ENCODE measurements at places on chromosomes 5 and 9. TPM values are rescaled to one million over a fixed set of nuclear protein-coding genes. Genes with fewer than 3 reads are reported as not detected.

RNF183 gene
- total RNA-seq = 0.25 TPM

DNA sequence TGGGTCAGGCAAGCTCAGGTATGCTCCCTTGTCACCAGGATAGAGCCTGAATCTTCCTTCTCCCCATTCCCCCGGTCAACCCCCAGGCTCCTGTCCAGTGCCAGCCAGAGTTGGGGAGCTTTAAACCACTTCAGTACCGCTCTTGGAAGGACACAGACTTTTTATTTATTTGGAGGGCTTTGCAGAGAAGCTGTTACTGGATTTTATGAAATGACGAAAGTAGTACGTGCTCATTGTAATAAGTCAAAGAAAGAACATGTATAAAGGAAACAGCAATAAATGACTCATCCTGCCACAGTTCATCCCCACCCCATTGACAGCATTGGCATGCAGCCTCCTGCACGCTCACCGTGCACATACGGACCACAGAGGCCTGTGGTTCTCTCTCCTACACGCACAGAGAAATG is 230.3 kb downstream of the AUH start:
- no peaks in the 10 kb centered on the region for H3K27me3 ChIP-seq
- H3K36me3 ChIP-seq = no peaks in the 10 kb centered on the region
- no peaks in the 10 kb centered on the region for H3K4me1 ChIP-seq
- DNase-seq = no peak

- H3K27me3 ChIP-seq = no peaks in the 10 kb centered on the region
- no peaks in the 10 kb centered on the region for H3K4me1 ChIP-seq
- H3K4me3 ChIP-seq = no peak overlapping the region
- no peak overlapping the region for H3K27ac ChIP-seq
- no peak for DNase-seq
- no peaks in the 10 kb centered on the region for H3K36me3 ChIP-seq
These were observed 17.2 kb downstream of the IRX4 start for GRCh38 chr5:1865486-1865885.

- peak; percentile 73 for DNase-seq
- peak within 1 kb of the TSS; percentile 70 for H3K4me3 ChIP-seq
- no peaks in the 10 kb centered on the region for H3K4me1 ChIP-seq
- no peaks in the 10 kb centered on the region for H3K27me3 ChIP-seq
- peak within 1 kb of the TSS; percentile 86 for H3K27ac ChIP-seq
- no peaks in the 10 kb centered on the region for H3K36me3 ChIP-seq
These were observed at the start of gene CORO2A for GRCh38 chr9:98192503-98193335. TSS of gene CORO2A (minus strand) at chr9:98192637. CDS start at chr9:98157660, 34,977 bp downstream.

DNA sequence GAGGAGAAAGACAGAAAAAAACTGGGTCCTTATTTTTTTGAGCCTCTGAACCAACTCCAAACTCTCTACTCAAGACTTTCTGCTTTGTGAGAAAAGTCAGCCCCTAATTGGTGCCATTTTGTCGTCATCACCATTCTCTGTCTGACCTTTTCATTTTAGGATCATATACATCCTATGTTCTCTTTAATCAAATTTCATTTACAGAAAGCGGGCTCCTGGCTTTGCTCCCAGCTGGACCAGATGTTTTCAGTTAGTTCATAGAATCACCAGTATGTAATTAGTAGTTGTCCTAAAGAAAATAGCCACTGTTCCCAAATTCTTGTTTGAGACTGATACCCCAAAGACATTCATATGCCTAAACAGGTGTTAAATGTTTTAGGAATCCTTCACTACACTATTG is 28.6 kb upstream of the SLCO4C1 start:
- no peaks in the 10 kb centered on the region for H3K4me1 ChIP-seq
- DNase-seq = peak; percentile 26
- H3K36me3 ChIP-seq = no peaks in the 10 kb centered on the region
- H3K27ac ChIP-seq = no peak overlapping the region
- H3K4me3 ChIP-seq = no peak overlapping the region
- H3K27me3 ChIP-seq = no peaks in the 10 kb centered on the region

DND1 gene
- 0.60 TPM for total RNA-seq

GRCh38 chr9:70079417-70080037 is 35.9 kb downstream of the MAMDC2 start:
- H3K27ac ChIP-seq = no peak overlapping the region
- H3K4me1 ChIP-seq = peaks cover 6% of the 10 kb centered on the region
- no peaks in the 10 kb centered on the region for H3K36me3 ChIP-seq
- peak; percentile 89 for DNase-seq
- no peak overlapping the region for H3K4me3 ChIP-seq
- H3K27me3 ChIP-seq = no peaks in the 10 kb centered on the region

CDH9 gene
- total RNA-seq = not detected

GRCh38 chr5:142683881-142684505 is 1.9 kb downstream of the FGF1 start:
- H3K36me3 ChIP-seq = no peaks in the 10 kb centered on the region
- peaks cover 17% of the 10 kb centered on the region for H3K4me1 ChIP-seq
- no peaks in the 10 kb centered on the region for H3K27me3 ChIP-seq

GRCh38 chr9:134969156-134970045 is 51.7 kb upstream of the FCN1 start:
- no peaks in the 10 kb centered on the region for H3K4me1 ChIP-seq
- H3K27me3 ChIP-seq = no peaks in the 10 kb centered on the region
- DNase-seq = no peak

GRCh38 chr5:51033215-51033614 is 350.0 kb upstream of the ISL1 start:
- H3K27ac ChIP-seq = no peak overlapping the region
- H3K4me1 ChIP-seq = no peaks in the 10 kb centered on the region
- peak; percentile 3 for DNase-seq
- H3K4me3 ChIP-seq = no peak overlapping the region
- no peaks in the 10 kb centered on the region for H3K36me3 ChIP-seq

- no peaks in the 10 kb centered on the region for H3K27me3 ChIP-seq
- peaks cover 33% of the 10 kb centered on the region for H3K4me1 ChIP-seq
- H3K4me3 ChIP-seq = no peak overlapping the region
- no peak for DNase-seq
- H3K36me3 ChIP-seq = no peaks in the 10 kb centered on the region
These were observed 64.3 kb downstream of the RXRA start for GRCh38 chr9:134390537-134390936.

FGF10 gene
- 7.8 TPM for total RNA-seq

TAF11L9 gene
- total RNA-seq = not detected

PRLR gene
- 3.4 TPM for total RNA-seq

KIF20A gene
- 1.1 TPM for total RNA-seq

Data from lung (tissue), 17 donors.